ENCODE measurements at places on chromosomes 2 and 18. TPM values are rescaled to one million over a fixed set of nuclear protein-coding genes. Genes with fewer than 3 reads are reported as not detected.

GRCh38 chr18:35443434-35443833 is 54.3 kb downstream of the INO80C start:
- no peak for DNase-seq

GRCh38 chr18:3869848-3870247 is 419.9 kb downstream of the TGIF1 start:
- DNase-seq: peak; percentile 54

HOXD12 gene
- 3.1 TPM for polyA plus RNA-seq

- no peak for DNase-seq
These were observed 68.4 kb downstream of the FAM210A start for GRCh38 chr18:13657974-13658373.

GRCh38 chr2:150586858-150587257 is 99.4 kb upstream of the RND3 start:
- DNase-seq: no peak

All from hepatocyte (in vitro differentiated cells).